Chondrocyte (in vitro differentiated cells): ENCODE measurements at places on chromosomes 4 and X. TPM values are rescaled to one million over a fixed set of nuclear protein-coding genes. Genes with fewer than 3 reads are reported as not detected.

Gene SLC49A3
- 0.85 to 1.3 TPM (median 0.89 TPM) in 3 replicates for total RNA-seq

Gene ABCG2
- 0.08 to 0.40 TPM (median 0.24 TPM) in 3 replicates for total RNA-seq

Gene CXCL1
- 0.72 to 1.0 TPM (median 0.74 TPM) in 3 replicates for total RNA-seq

Gene RASL11B
- total RNA-seq = 6.5 to 30.5 TPM (median 8.1 TPM) in 3 replicates

Gene CCDC160
- total RNA-seq = 0.70 to 1.6 TPM (median 0.87 TPM) in 3 replicates

Gene MXD4
- total RNA-seq = 80.3 to 114 TPM (median 82.7 TPM) in 3 replicates

Gene ZCCHC4
- total RNA-seq = 6.0 to 8.6 TPM (median 7.0 TPM) in 3 replicates

Gene FAM114A1
- total RNA-seq = 223 to 245 TPM (median 230 TPM) in 3 replicates

Gene CTSO
- total RNA-seq = 7.2 to 13.9 TPM (median 7.5 TPM) in 3 replicates
